ENCODE measurements at places on chromosomes 5 and 9.
A peak's percentile ranks its signal among the peaks of the same experiment; 100 is the strongest.

DNA sequence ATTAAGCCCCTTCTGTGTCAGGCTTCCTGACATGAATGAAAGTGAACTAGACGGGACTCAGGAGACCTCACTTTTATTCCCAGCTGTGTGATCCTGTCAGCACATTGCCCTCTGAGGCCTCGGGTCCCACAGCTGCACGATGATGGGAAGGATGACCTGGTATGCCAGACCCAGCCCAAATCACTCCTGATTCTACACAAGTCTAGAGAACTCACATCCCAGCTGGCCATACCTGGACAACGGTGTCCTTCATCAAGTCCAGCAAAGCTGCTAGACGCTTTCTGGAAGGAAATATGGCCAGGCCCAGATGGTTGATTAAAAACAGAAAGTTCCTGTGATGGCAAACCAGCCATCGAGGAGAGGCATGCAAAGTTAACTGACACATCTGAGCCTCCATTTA is 118.0 kb upstream of the FSTL4 start:
- no peak for DNase-seq

DNA sequence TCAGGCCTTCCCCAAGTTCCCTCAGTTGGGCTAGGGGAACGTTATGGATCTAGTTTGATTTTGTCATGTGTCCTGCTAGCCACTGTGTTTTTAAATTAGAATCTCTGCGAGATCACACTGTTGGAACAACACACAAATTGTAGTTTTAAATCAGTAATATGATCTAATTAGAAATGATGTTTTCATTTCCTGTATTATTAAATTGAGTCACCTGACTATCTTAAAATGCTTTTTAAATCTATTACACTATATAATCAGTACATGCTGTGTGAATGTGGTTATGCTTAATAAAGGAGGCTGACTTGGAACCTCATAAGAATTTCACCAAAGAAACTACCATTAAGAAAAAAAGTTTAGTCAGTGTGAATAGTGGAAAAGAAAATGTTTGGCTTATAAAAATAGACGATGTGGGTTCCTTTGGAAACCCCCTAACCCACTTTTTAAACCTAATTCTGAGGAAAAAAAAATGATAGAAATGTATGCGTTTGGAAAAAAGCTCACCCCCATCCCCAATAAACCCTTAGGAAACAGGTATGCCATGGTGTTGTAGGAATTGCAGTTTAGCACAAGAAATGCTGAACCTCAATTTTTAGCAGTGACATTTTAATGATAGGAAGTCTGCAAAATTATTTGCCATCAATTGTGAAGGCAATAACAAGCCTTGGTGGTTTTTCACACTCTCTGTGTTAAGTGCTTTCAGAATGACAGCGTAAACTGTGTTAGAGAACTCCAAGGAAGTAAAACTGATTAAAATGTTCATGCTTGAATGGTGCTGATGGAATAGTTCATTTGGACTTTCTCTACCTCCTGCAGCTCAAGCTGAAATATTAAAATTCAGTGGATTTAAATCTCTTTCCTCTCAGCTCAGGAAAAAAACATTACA is 59.0 kb downstream of the TLE4 start:
- DNase-seq = peak; percentile 34

DNA sequence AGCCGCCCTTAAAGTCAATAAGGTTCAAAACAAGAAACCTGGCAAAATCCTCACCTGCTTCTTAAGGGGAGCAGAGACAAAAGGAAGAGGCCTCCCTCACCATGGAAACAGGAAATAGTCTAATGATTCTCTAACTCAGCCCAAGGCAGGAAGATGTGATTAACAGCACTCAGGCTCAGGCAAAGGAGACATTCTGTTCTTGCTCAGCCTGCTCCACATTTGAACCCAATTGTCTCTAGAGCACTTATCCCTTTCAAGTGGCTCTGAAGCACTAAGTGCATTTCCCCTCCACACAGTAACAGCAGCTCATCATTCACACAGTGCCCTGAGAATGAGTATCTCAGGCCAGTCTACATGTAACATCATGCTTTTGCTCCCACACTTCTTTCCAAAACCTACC is 72.3 kb downstream of the NIPSNAP3B start:
- DNase-seq = no peak

- no peak for DNase-seq
Measured at GRCh38 chr5:93777620-93778019, 36.2 kb upstream of the POU5F2 start.

- DNase-seq = peak; percentile 61
Measured at GRCh38 chr5:67156976-67157583, 39.5 kb downstream of the CD180 start.

GRCh38 chr5:40494631-40495236 is 185.0 kb upstream of the PTGER4 start:
- DNase-seq = no peak

- no peak for DNase-seq
Measured at GRCh38 chr5:55073211-55073610, 29.2 kb upstream of the GZMA start.

DNA sequence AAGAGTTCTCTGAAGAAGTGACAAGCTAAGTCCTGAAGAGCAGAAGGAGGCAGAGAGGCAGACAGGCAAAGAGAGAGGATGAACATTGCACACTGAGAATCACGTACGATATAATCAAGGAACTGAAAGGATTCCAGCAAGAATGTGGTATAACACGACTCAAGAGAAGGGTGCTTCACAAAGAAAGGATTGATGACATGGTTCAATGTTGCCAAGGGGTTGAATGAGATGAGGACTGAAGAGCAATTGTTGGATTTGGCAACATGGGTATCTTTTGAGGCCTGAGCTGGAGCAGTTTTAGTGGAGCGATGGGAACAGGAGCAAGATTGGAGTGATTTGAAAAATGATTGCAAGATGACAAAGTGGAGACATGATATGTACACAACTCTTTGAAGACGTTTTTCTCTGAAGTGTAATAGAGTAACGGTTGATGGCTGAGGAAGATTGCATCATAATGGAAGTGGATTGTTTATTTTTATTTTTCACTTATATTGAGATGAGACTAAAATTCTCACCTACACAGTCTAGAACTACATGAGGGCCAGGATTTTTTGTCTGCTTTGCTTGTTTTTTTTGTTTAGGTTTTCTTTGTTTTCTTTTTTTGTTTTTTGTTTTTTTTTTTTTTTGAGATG is 1049.9 kb upstream of the WWC1 start:
- no peak for DNase-seq

- no peak for DNase-seq
Measured at GRCh38 chr5:97266576-97266975, 83.5 kb upstream of the RIOK2 start.

DNA sequence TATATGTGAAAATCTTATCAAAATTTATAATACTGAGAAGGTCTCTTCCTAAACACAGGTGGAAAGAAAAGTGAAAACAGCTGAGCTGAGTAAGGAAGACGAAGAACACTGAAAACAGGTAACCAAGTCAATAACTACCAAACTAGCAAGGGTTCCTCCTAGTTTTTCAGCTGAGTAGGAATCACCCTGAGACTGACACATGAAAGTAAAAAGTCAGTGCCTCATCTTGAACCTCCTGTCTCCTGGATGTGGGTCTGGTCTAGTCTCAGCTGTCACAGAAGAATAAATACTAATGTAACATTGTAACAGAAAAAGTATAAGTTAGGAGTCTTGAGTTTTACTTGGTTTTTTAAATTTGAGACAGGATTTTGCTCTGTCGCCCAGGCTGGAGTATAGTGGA is 121.0 kb downstream of the MEF2C start:
- DNase-seq = no peak

DNA sequence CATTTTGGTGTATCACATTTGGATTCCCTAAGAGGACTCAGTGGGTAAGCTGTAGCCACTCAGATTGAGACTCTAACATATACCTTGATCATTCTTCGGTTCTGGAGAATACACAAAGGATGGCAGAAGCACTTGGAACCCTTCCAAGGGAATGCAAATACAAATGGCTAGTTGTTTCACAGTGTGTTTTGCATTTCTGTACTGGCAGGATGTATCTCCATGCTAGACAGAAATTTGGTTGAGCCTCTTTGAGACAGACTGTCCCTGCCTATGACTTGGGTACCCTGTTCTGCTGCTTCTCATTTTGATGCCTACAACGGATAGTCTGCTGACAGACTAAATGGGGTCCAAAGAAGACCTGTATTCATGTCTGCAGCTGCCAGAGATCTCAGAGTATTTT is 273.5 kb downstream of the TMEM38B start:
- no peak for DNase-seq

GRCh38 chr5:171513591-171513990 is 94.1 kb downstream of the FGF18 start:
- no peak for DNase-seq

- DNase-seq = peak; percentile 10
Measured at GRCh38 chr9:133057006-133057405, 4.8 kb upstream of the CEL start.

- no peak for DNase-seq
Measured at GRCh38 chr5:164597293-164597900, 1092.0 kb downstream of the MAT2B start.

GRCh38 chr5:158007336-158007735 is 148.4 kb upstream of the CLINT1 start:
- DNase-seq = no peak

DNA sequence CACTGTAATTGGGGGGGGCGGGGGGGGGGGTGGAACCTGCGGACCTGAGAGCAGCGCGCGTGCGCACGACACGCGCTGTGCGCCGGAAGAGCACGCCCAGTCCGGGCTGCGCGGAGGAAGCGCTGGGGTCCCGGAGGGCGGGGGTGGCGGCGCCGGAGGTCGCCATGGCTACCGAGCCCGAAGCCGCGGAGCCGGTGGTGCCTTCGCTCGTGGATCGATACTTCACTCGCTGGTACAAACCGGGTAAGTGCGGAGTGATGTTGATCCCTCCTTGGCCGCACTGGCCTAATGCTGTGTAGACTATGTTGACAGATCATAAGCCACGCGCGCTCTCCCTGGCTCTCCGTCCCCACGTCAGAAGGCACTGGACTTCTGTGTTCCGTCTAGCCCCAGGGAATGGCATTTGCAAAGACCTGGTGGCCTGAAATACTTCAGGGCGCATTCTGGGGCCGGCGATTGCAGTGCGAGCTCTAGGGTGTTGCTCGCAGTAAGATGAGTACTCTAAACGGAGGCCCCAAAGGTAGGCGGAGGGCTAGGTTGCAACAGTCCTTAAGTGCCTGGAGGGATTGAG is at the start of gene ABITRAM:
Gene ABITRAM, plus strand, starts transcription at position 78 of the 571 bp plus-strand sequence. Its CDS starts 87 bp downstream, at position 165.
- DNase-seq = peak; percentile 84

GRCh38 chr5:84430863-84431663 is 46.4 kb upstream of the EDIL3 start:
- DNase-seq = no peak

GRCh38 chr9:123112015-123112975 is 78.8 kb downstream of the GPR21 start:
- DNase-seq = no peak

DNA sequence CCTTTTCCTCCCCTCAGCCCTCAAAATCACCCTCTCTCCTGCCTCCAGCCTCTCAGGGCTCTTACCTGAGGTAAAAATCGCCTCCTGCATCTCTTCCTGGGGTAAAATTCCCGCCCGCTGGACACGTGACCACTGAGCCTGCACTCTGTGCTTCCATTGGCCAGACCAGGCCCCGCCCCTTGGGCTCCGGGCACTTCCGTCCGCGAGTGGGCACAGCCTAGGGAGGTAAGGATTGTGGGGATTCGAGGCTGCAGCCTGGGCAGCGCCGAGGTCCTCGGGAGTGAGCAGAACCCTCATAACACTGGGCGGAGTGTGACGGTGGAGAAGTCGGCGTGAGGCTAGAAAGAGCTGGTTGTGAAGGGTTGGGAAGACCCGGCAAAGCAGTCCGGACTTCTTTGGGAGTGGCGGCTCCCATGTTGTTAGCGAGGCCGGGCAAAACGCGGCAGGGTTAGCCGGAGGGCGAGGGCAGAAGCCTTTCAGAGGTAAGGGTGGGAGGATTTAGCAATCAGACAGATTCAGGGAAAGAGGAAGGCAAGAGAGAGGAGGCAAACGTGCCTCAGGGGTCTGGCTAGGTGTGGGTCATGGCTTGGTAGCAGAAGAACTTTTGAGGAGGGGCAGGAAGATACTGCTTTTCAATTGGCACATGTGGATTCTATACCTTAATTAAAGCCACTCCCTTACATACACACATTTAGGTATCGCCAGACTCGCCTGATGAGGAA is at the start of gene SHOC1:
Gene SHOC1, minus strand, starts transcription at position 103 of the 722 bp plus-strand sequence. CDS start 3,519 bp downstream, outside the sequence.
- DNase-seq = no peak

- DNase-seq = peak; percentile 47
Measured at GRCh38 chr5:140569197-140569596, 4.6 kb downstream of the SLC35A4 start.

DNA sequence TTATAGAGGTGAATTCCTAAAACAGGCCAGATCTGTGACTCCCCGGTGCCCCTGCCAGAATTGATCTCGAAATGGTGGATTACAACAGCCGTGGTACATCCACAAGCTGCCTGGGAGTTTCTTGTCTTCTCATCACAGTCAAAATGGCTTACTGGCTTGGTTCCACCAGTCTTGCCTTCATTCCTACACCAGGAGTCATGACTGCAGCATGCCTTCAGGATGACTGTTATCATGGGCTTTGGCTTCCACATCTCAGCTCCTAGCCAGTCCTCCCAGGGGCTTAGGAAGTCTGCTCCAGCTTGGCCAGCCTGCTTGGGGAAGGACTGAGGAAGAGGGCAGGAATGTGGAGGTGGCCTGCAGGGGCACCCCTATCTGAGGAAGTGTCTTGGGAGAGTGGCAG is 132.9 kb upstream of the NR3C1 start:
- DNase-seq = no peak

DNA sequence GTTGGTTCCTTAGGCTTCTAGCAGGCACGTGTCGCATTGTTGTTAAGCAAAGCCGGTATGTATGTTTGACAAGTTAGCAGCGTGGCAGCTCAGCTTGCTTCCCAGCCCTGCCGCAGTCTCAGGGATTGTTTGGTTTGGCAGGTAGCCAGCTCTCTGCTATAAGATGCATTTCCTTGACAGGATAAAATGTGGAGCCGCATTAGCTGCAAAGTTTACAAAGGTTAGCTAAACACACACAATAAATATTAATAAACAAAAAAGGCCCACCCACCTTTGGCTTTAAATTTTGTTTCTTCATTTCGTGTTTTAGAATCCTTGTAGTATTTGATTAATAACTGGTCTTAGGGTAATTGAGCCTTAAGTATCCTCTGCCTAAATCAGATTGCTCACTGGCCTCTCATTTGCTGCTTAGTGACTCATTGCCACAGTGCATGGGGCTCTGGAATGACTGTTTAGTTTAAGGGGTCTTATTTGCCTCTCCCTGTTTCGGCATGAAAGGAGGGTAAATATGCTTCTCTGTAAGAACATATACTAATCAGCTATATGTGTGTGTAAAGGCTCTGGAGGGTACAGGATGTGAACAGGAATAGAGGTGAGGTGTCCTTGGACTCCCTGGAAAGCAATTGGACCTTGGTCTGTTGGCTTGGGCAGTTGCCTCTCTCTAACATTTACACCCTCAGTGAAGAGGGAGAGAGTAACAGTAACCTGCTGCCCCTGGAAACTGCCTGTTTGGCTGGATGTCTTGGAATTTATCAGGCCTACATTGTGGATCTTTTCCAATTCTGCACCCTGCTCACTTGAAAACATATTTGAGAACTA is 122.0 kb downstream of the GDNF start:
- no peak for DNase-seq

GRCh38 chr5:127213231-127213630 is 77.4 kb upstream of the MEGF10 start:
- no peak for DNase-seq

All from CD4-positive, alpha-beta T cell treated with Interferon alpha-2 for 1 hour (primary cell).